ENCODE measurements at places on chromosomes 4 and X.

GRCh38 chr4:94668724-94669123 is 89.0 kb upstream of the BMPR1B start:
- DNase-seq, result no peak

DNA sequence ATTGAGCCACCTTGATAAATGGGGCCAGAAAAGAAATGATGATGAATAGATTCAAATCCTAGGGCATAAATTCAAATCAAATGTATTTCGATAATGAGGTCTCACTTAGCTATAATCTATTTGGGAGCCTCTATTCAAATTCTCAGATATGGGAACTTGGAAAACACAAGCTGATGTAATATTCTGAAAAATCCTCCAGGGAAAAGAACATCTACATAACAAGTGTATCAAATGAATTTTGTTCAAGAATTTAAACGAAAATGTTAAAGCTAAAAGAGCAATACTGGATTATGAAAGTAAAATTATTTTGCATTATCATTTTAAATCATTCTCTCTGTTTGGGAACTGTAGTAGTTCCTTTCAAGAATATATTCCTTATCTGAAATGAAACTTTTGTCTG is 38.9 kb upstream of the RAP1GDS1 start:
- no peak for DNase-seq

- DNase-seq, result no peak
These were observed 543.1 kb downstream of the GBA3 start for GRCh38 chr4:23235628-23236390.

- no peak for DNase-seq
These were observed 468.6 kb upstream of the FAT1 start for GRCh38 chr4:187192266-187192665.

Measured in stimulated activated CD4-positive, alpha-beta T cell treated with anti-CD3 and anti-CD28 coated beads, Interleukin-4, amount 100 ng/mL, for 4 hours (primary cell).